ENCODE measurements at places on chromosomes 3 and 15. TPM values are rescaled to one million over a fixed set of nuclear protein-coding genes. Genes with fewer than 3 reads are reported as not detected.

The CIP2A gene
- 2.0 TPM for total RNA-seq

- no peak for DNase-seq
- no peaks in the 10 kb centered on the region for H3K4me1 ChIP-seq
- no peak overlapping the region for H3K4me3 ChIP-seq
Observed at GRCh38 chr3:55484191-55484689, 2.9 kb downstream of the WNT5A start.

DNA sequence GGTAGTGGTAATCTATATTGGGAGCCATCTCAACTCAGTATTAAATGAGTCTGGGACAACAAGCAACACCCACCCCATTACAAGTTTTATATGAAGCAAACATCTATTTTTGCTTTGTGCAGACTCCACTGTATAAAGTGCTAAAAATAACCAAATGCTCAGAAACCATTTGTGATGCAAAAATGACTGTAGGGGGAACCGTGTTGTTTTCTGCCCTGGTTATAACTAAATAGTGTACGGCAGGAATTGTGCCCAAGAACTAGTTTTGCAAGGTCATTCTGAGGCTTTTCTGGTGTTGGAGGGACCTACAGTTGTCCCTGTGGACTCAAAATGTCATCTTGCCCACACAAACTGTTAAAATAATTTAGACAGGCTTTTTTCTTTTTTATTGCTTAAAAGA is 88.3 kb downstream of the ITPR1 start:
- H3K27ac ChIP-seq = peak overlapping the region; percentile 16
- H3K4me1 ChIP-seq = peaks cover 64% of the 10 kb centered on the region
- no peak overlapping the region for H3K4me3 ChIP-seq
- DNase-seq = no peak
- H3K36me3 ChIP-seq = no peaks in the 10 kb centered on the region

The NMNAT3 gene
- total RNA-seq = 10.9 TPM

- H3K27me3 ChIP-seq = no peaks in the 10 kb centered on the region
- no peaks in the 10 kb centered on the region for H3K36me3 ChIP-seq
- no peak overlapping the region for H3K27ac ChIP-seq
- H3K4me1 ChIP-seq = no peaks in the 10 kb centered on the region
- H3K4me3 ChIP-seq = no peak overlapping the region
- no peak for DNase-seq
Observed at GRCh38 chr3:66317750-66318376, 97.1 kb downstream of the SLC25A26 start.

DNA sequence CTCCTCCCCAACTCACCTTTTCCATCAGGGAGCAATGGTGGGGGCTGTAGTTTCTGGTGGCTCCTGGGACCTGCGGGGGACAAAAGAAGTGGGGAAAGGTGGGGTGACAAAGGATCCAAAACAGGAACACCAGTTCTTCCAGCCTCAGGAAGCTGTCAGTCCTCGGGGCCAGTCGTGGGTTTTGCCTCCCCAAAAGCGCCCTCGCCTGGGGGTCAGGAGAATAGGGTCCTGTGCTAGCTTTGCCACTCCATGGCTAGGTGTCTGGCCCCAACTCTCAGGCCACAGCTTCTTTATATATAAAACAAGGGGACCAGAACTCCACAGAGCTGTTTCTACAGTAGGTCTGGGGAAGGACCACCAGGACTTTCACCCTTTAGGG is 4.0 kb downstream of the CCDC9B start:
- DNase-seq = no peak
- no peak overlapping the region for H3K27ac ChIP-seq
- H3K36me3 ChIP-seq = no peaks in the 10 kb centered on the region
- H3K27me3 ChIP-seq = no peaks in the 10 kb centered on the region

The PRSS50 gene
- not detected for total RNA-seq

DNA sequence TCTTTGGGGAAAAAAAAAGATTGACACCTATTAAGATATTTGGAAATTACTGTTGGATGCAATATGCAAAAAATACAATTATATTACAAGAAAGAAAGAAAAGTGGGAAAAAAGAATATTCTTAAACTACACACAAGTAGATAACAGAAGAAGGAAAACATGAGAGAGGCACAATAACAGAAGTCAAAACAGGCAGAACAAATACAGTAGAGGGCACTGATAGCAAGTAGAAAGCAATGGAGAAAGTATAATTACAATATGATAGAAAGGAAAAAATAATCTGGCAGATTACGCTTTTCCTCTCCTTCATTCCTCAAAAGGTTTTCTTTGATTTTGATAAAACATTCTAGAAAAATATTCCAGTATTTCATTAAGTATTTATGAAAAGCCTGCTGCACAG is 72.1 kb downstream of the ADAM10 start:
- H3K36me3 ChIP-seq = no peaks in the 10 kb centered on the region
- H3K27ac ChIP-seq = no peak overlapping the region
- no peak overlapping the region for H3K4me3 ChIP-seq
- H3K27me3 ChIP-seq = no peaks in the 10 kb centered on the region
- DNase-seq = no peak

The DIS3L gene
- 67.2 TPM for total RNA-seq

GRCh38 chr3:144645300-144645699 is 673.7 kb downstream of the DIPK2A start:
- H3K4me3 ChIP-seq = no peak overlapping the region
- H3K36me3 ChIP-seq = no peaks in the 10 kb centered on the region
- H3K4me1 ChIP-seq = no peaks in the 10 kb centered on the region
- no peak for DNase-seq

The SLC6A20 gene
- not detected for total RNA-seq

The KCNAB1 gene
- 0.60 TPM for total RNA-seq

DNA sequence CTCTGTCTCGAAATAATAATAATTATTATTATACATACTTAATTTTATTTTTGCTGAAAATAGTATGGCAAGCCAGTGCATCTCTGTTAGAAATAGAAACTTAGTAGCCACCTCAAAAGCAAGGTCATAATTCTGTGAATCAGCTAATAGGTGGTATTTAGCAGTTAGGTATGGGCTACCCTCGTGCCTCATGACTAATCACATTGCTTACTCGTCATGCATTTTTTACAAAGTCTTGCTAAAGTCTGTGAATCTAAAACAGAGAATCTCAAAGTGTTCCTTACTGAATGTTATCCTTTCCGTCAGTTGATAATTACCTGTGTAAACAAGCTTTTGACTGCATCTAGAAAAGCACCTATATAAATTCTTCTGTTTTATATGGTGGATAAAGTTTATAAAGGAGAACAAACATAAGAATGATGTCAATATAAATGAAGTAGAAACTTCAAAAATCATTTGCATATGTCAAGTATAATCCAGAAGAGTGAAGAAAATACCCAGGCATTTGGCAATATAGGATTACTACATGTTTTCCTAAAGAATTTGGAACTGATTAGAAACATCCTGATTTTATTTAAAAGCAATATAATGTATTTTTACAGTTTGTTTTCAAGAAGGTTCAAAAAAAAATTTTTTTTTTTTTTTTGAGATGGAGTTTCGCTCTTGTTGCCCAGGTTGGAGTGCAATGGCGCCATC is 6.2 kb downstream of the PPARG start:
- H3K27ac ChIP-seq = no peak overlapping the region
- no peaks in the 10 kb centered on the region for H3K27me3 ChIP-seq
- no peak for DNase-seq
- H3K4me1 ChIP-seq = no peaks in the 10 kb centered on the region
- H3K4me3 ChIP-seq = no peak overlapping the region

The CCDC39 gene
- 0.08 TPM for total RNA-seq

- no peak for DNase-seq
- H3K4me3 ChIP-seq = no peak overlapping the region
- no peak overlapping the region for H3K27ac ChIP-seq
- H3K27me3 ChIP-seq = no peaks in the 10 kb centered on the region
- peaks cover 3% of the 10 kb centered on the region for H3K36me3 ChIP-seq
- no peaks in the 10 kb centered on the region for H3K4me1 ChIP-seq
Observed at GRCh38 chr15:100911086-100911485, 8.1 kb upstream of the LRRK1 start.

- DNase-seq = no peak
- no peaks in the 10 kb centered on the region for H3K27me3 ChIP-seq
- no peaks in the 10 kb centered on the region for H3K36me3 ChIP-seq
- H3K4me3 ChIP-seq = peak overlapping the region; percentile 98
- peak overlapping the region; percentile 80 for H3K27ac ChIP-seq
Observed at GRCh38 chr3:113697500-113698090, 1.2 kb upstream of the USF3 start.

The ADGRG7 gene
- not detected for total RNA-seq
